ENCODE measurements at places on chromosomes 4 and X. TPM values are rescaled to one million over a fixed set of nuclear protein-coding genes. Genes with fewer than 3 reads are reported as not detected.
A peak's percentile ranks its signal among the peaks of the same experiment; 100 is the strongest.

The USP26 gene
- total RNA-seq, result not detected

The CLNK gene
- total RNA-seq, result 0.27 TPM

The PPP1R2C gene
- not detected for total RNA-seq

The IGBP1 gene
- 78.4 TPM for total RNA-seq

DNA sequence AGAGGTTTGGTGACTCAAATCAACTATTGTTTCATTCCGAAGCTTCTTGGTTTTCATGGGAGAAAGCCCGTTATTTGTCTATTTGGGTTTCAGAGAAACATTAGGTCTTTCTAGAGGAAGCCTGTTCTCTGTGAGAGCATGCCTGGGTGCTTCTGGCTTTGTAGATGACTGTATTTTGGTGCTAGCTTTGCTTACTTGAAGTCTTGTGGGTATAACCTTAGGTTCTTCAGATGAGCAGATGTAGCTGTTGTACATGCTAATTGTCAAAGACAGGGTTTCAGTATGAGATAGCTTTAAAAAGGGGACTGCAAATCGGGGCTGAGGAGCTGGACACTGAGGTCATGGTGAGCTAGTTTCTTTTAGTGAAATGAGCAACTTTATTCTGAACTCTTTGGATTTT lies 7.9 kb upstream of the STOX2 start:
- no peak for DNase-seq

DNA sequence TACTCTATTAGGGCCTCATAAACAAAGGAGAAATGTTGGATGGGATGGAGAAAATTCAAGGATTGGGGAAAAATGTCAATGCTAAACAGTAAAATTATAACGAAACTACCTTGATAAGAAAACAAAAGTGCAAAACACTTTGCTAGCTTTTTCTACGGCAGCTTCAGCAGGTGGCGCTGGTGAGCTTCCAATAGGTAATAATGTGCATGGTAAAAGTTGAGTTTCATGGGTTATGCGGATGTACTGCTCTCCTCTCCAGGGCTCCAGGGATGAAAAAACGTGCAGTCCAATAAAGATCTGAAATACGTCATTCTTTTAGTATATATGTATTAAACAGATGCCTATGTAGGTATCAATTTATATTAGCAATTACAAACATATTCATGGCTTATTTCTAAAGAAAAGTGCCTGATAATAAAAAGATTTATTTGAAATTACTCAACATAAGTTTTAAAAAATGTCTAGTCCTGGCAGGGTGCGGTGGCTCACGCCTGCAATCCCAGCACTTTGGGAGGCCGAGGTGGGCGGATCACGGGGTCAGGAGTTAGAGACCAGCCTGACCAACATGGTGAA lies 239.6 kb downstream of the GRXCR1 start:
- DNase-seq, result peak; percentile 37

DNA sequence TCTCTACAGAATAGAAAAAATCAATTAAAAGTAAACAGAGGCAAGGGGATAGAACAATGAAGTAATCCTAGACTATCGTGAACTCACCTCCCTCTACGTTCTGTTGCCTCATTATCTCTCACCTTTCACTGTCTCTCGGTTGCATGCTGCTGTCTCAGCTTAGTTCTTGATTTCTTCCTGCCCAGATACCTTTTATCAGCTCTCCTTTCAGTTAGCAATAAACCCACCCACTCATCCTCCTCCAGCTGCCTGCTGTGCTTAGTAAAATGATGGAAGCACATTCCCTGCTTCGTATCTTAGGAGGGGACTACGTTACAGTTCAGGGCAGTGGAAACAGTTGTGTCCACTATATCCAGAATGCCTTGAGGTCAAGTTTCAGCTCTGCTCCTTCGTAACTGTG lies 1709.5 kb upstream of the AGA start:
- DNase-seq, result no peak

The PLAC1 gene
- not detected for total RNA-seq

DNA sequence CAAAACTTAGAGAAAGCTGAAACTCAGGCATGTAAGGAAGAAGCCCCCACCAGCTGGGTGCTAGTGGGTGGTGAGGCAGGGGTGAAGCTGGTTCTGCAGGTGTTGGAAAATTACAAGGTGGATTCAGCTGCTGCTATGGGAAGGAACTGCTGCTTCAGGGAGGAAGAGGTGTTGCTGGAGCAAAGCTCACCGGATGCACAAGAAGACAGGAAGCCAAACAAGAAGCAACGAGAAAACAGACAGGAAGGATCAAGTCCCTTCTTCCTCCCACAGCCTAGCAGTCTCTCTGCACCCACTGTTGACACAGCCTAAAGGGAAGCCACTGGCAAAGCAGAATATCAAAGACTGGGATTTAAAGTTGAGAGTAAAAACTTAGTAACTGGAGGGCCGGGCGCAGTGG lies 100.2 kb upstream of the JADE1 start:
- no peak for DNase-seq

- DNase-seq, result no peak
Measured at GRCh38 chrX:17192106-17192505, 182.9 kb upstream of the NHS start.

- DNase-seq, result no peak
Measured at GRCh38 chrX:149296092-149296491, 209.0 kb downstream of the IDS start.

The ATP2B3 gene
- total RNA-seq, result not detected

GRCh38 chr4:148238811-148239493 lies 203.3 kb downstream of the NR3C2 start:
- DNase-seq, result no peak

The NXF2 gene
- total RNA-seq, result not detected

DNA sequence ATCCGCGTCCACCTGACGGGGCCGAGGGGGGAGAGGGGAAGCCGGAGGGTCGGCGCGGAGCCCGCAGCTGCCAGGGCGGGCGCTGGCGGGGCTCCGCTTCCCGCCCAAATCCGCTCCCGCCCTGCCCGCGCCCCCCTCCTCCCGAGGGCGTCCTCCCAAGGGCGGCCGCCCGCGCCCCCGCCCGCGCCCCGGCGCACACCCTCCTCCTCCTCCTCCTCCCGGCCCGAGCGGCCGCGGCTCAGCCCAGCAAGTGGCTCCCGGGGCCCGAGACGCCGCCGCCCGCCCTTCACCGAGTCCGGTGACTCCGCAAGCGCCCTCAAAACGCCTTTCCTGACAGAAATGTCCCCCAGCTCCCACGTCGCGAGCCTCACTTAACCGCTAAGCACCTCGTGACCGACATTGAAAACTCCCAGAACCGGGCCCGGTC lies 487 bp downstream of the HMGB2 start:
- DNase-seq, result peak; percentile 82

The C4orf36 gene
- 0.67 TPM for total RNA-seq

DNA sequence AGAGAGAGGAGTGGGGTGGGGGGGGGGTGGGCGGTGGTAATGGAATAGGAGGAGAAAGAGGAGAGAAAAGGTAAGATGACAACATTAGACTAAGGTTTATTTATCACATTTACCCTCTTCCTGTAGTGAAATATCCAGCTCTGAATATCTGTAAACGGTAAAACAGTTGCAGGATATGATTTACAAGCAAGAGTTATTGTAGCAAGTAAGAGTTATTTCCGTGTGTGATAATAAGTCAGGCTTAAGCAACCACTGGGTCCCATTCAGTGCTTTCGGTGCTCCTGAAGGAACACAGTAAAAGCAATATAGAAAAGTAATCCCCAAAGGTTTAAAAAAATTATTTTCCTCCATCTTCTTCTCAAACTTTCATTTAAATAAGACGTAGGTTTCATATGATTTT lies 103.6 kb downstream of the MANBA start:
- DNase-seq, result no peak

The CUL4B gene
- total RNA-seq, result 34.1 TPM

GRCh38 chrX:103730796-103731493 lies 20.2 kb downstream of the TMEM31 start:
- no peak for DNase-seq

The TMPRSS11B gene
- total RNA-seq, result not detected

The PNMA5 gene
- not detected for total RNA-seq

- no peak for DNase-seq
Measured at GRCh38 chr4:56197387-56197786, 189.9 kb downstream of the AASDH start.

GRCh38 chrX:2933125-2933900 lies 4.2 kb upstream of the ARSD start:
- DNase-seq, result peak; percentile 37

The CLCN4 gene
- 0.26 TPM for total RNA-seq

The TCEAL7 gene
- 2.2 TPM for total RNA-seq

DNA sequence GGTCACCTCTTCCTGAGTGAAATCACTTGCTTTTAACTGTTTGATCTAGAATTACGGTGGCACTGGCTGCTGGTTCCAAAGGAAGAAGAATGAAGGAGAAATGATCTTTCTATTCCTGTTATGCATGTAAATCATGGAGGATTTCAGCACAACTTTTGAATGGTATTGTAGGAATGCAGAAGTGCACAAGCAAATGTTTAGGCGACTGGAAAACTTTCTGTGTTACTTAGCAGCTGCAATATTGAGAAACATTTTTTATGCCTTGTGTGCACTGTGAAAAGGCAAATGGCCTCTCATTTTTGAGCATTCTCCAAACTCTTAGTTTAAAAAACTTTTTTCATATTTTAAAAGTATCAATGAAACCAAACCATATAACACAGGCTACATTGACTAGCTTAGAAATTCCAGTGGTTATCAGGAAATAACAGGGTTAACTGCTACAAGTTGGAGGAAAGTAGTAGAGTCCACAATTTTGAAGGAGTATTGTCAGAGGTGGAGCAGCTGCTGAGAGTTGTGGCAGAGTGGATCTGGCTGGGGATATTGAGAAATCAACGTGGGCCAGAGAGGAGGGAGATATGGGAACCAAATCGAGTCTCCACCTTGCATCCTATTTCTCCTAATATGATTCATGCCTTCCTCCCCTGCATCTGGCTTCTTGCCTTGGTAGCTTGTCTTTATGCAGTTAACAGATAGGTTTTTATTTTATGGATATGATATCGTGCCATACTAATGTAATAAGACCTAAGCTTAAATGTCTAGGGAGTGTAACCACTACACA lies 32.0 kb upstream of the FHL1 start:
- DNase-seq, result no peak

The CPE gene
- total RNA-seq, result 39.9 TPM
